ENCODE measurements at places on chromosomes 7 and 10.
A peak's percentile ranks its signal among the peaks of the same experiment; 100 is the strongest.

DNA sequence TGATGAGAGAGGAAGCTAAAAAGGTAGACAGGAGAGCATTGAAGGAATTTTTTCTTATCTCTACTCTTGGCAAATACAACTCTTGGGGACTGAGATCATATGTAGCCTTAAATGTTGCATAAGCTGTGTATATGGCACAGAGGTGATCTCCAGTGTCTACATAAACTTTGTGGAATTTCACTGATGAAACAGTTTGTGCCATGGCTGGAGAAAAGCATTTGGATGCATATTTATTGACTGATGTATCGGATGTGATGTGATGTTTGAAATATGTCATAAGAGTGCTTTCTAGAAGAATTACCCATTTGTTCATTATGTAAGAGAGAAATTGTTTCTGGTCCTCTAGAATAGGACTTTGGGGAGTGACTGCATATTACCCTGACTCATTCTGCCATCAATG is 244.9 kb upstream of the LRRTM3 start:
- DNase-seq: no peak

- no peak for DNase-seq
Measured at GRCh38 chr10:92418221-92418620, 127.3 kb downstream of the MARCHF5 start.

DNA sequence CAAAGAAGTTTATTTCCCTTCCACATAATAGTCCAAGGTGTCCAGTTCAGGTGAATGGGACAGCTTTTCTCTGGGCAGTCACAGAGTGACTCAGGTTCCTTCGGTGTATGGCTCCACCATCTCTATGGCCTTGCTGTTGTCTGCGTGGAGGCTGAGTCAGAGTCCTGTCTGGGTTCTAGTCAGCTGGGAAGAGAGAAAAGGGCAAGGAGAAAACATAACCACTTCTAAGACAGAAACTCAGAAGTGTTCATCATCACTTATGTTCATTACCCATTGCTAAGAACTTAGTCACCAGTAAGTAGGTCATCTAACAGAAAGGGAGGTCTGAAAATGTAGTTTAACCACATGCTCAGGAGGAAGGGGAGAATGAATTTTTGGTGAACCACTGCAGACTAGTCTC is 32.4 kb upstream of the CCDC7 start:
- no peak for DNase-seq

- DNase-seq: no peak
Measured at GRCh38 chr7:22586786-22587140, 86.8 kb upstream of the STEAP1B start.

DNA sequence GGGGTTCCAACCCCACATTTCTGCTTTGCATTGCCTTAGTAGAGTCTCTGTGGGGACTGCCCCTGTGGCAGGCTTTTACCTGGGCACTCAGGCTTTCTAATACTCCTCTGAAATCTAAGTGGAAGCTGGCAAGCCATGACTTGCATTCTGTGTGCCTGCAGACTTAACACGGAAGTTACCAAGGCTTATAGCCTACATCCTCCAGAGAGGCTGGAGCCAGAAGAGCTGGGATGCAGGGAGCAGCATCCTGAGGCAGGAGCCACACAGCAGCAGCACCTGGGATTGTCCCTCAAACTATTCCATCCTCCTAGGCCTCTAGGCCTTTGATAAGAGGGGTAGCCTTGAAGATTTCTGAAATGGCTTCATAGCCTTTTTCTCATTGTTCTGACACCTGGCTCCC is 22.1 kb upstream of the ABCC2 start:
- DNase-seq: no peak

- no peak for DNase-seq
Measured at GRCh38 chr7:154910125-154910524, 92.8 kb downstream of the PAXIP1 start.

DNA sequence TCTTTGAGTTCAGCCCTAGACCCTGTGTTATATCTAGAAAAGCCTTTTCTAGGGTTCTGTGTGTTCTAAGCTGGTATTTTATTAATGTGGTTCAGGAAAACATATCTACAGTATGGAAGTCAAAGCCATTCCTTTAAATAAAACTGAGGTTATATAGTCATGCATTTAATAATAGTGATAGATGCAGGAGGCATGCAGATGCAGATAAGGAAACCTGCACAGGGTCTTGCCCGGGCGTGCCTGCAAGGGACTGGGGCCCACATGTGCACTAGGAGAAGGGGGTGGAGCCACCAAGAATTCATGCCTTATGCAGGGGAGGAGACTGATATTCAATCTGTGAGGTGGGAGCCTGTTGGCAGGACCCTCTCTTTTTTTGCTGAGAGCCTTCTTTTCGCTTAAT is 171.5 kb downstream of the PRPF18 start:
- no peak for DNase-seq

- DNase-seq: no peak
Measured at GRCh38 chr10:71778071-71778825, 4.9 kb upstream of the VSIR start.

- DNase-seq: no peak
Measured at GRCh38 chr10:97842656-97843280, 6.9 kb upstream of the GOLGA7B start.

DNA sequence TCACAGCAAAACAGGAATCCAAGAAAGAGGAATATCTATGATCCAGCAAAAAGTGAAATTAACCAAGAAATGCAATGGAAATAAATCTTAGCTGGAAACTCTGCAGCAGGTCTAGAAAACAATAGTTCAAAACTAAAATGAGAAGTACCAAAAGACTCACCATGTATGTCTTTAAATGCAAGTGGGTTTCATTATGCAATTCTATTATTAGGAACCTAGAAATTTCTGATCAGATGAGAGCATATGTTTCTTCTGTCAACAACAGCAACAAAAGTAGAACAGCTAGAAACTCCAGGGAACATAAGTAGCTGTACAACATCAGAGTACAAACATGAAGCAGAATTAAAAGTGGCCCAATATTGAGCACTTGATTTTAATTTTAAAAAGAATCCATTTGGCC is 304.0 kb downstream of the ARHGAP12 start:
- no peak for DNase-seq

DNA sequence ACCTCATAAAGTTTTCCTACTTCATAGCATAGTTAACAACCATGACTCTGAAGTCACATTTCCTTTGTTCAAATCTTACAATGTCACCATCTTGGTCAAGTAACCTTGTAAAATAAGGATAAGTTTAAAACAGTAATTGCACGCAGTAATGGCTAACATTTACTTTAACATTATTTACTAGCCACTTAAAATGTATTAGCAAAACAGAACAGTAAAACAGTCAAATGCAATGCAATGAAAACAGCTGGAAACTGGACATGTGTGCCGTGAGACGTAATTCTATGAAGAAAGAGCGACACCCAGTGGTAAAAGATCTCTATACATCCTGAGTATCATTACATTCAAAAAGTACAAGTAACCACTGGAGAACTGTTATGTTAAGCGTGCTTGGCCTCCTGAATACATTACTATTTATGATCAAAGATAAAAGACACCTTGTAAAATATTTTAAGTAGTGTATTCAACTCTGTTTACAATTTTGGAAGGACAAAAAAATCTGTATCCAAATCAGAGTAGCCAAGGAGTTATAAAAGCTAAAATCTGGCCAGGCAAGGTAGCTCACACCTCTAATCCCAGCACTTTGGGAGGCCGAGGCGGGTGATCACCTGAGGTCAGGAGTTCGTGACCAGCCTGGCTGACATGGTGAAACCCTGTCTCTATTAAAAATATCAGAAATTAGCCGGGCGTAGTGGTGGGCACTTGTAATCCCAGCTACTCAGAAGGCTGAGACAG is 27.2 kb downstream of the ATE1 start:
- DNase-seq: peak; percentile 2

- no peak for DNase-seq
Measured at GRCh38 chr7:134831862-134832261, 52.4 kb downstream of the CALD1 start.

- no peak for DNase-seq
Measured at GRCh38 chr7:80411621-80412020, 100.2 kb downstream of the GNAT3 start.

GRCh38 chr7:74627661-74628411 is 29.7 kb upstream of the GTF2I start:
- DNase-seq: no peak

DNA sequence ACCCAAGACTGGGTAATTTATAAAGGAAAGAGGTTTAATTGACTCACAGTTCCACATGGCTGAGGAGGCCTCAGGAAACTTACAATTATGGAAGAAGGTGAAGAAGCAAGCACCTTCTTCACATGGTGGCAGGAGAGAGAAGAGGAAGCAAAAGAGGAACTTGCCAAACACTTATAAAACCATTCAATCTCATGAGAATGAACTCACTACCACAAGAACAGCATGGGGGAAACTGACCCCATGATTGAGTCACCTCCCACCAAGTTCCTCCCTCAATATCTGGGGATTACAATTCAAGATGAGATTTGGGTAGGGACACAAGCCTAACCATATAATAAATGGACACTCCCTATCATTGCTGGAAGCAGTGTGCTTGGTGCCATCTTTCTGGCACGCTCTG is 506.3 kb downstream of the CALN1 start:
- DNase-seq: no peak

- no peak for DNase-seq
Measured at GRCh38 chr7:108226816-108227299, 96.7 kb upstream of the LAMB4 start.

DNA sequence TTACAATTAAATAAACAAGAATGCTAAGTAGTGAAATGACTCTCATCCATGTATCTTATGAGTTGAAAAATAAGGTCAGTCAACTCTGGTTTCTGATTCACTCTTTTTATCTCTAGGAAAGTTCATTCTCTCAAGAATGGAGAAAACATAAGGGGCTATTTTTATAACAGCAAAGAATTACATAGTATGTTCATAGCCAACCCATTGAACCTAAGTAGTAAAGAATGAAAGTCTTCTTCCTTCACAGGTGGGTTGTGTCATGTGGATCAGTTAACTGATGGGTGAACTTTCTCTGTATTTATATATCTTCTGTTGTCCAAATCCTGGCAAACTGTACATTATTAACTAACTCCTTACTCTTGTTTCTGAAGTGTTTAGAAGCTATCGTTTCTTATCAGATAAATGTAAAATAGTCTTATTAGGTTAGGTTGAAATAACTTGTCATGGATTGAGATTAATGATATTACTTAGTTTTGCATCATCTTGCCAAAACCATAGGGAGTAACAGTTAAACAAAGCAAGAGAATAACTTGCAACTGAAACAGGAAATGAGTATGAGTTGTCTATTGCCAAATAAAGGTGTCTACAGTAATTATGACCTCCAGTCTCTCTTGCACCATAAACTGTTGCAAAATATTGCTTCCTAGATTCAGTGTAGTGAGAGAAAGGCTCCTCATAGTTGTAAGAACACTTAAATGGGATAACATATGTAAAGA is 86.8 kb downstream of the ANKRD7 start:
- DNase-seq: no peak

- no peak for DNase-seq
Measured at GRCh38 chr10:95517536-95518454, 43.4 kb downstream of the SORBS1 start.

GRCh38 chr10:63702092-63702491 is 180.9 kb downstream of the REEP3 start:
- DNase-seq: peak; percentile 37

GRCh38 chr10:83166344-83166743 is 973.0 kb upstream of the GHITM start:
- DNase-seq: peak; percentile 38

GRCh38 chr10:12180221-12180974 is 15.3 kb downstream of the NUDT5 start:
- DNase-seq: no peak

GRCh38 chr10:123446449-123447156 is 219.6 kb upstream of the GPR26 start:
- no peak for DNase-seq

- DNase-seq: no peak
Measured at GRCh38 chr10:30378201-30378995, 29.3 kb upstream of the MTPAP start.

DNA sequence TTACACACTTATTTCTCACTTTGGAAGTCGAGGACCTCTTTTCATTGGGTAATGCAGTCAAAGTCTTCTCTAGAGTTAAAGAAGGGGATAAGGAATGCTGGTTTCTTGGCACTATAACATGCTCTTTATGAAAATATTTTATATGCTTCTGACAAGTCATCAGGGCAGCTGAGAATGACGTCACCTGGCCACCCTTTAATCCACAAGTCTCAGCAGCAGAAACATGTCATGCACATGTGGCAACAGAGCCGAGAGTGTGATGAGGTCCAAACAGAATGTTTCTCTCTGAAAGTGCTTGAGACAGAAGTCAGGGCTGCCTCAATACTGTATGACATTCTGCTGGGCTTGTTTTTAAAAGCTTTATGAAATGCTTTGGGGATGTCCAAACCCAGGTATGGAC is 63.5 kb upstream of the C10orf90 start:
- no peak for DNase-seq

DNA sequence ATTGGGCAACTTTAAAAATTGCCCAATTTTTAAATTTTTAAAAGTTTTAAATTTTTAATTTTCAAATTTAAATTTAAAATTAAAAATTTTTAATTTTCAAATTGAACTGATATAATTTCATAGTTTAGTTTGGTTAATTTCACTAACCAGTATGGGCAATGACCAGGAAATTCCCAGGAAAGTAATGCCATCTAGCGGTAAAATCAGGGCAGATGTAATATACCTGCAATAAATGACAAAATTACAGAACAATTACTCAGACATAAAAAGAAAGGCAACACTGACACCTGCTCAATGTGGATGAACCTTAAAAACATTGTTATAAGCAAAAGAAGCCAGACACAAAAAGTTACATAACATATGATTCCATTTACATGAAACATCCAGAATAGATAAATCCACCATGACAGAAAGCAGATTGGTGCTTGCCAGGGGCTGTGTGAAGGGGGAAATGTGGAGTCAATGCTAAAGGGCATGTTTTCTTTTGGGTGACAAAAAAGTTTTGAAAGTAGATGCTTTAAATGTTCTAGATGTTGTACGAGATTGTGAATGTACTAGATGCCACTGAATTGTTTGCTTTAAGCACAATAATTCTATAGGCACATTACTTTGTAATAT is 28.6 kb upstream of the SLC16A12 start:
- DNase-seq: no peak

GRCh38 chr10:4337563-4337962 is 488.4 kb upstream of the AKR1E2 start:
- no peak for DNase-seq

DNA sequence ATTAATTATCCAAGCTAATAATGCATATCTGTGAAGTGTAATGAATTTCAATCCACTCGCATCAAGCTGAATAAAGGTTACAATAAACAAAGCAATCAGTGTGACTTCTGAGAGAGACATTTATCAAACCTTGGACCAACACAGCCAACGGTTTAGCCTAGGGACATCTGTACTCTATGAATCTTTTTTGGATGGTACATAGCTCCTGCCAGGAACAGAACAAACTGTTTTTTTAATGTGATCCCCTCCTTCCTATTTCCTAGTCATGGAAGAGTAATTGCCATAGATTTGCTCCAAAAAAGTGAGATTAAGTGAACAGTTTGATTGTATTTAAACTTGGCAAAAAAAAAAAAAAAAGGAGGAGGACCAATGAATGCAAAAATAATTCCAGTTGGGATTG is 11.2 kb upstream of the NRCAM start:
- DNase-seq: no peak

All from NCI-H774 (cell line).